ENCODE measurements at places on chromosomes 4 and X. TPM values are rescaled to one million over a fixed set of nuclear protein-coding genes. Genes with fewer than 3 reads are reported as not detected.

- H3K4me3 ChIP-seq, result no peak overlapping the region
- H3K36me3 ChIP-seq, result peaks cover 7% of the 10 kb centered on the region
- H3K27ac ChIP-seq, result no peak overlapping the region
- H3K27me3 ChIP-seq, result no peaks in the 10 kb centered on the region
- H3K4me1 ChIP-seq, result peaks cover 6% of the 10 kb centered on the region
These were observed 41.6 kb downstream of the USP46 start for GRCh38 chr4:52617336-52618020.

DNA sequence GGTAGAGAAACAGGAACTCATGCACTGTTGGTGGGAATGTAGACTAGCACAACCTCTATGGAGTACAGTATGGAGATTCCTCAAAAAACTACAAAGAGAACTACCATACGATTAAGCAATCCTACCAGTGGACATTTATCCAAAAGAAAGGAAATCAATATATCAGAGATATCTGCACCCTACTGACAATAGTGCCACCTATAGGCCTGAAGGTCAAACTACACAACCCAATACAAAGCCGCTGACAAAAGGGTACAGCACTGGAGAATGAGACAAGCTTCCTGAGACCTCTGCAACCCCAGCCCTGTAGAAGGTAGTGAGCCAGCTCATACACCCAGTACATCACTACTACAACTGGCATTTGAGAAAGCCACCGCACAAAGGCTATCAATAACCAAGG lies 67.1 kb downstream of the CBR4 start:
- no peak overlapping the region for H3K4me3 ChIP-seq
- H3K4me1 ChIP-seq, result no peaks in the 10 kb centered on the region
- no peak for DNase-seq
- no peak overlapping the region for H3K27ac ChIP-seq

DNA sequence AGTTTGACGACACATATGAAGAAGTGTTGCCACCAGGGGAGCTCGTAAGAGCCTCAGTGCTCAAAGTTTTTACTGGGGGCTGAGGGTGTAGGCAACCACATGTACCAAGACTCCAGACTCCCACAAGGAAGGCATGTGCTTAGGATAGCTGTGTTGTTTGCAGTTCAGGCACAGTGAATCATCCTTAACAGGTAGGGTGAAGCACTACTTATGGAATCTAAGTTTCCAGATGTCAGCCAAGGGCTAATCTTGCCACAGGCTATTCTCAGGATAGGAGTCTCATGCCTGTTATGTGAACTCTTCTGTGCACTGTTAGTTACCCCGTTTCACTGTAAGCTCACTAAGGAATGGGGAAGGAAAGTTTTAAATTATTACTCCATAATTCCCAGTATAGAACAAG lies 202.6 kb downstream of the TMA16 start:
- H3K27me3 ChIP-seq, result peaks cover 4% of the 10 kb centered on the region
- no peak overlapping the region for H3K27ac ChIP-seq
- H3K4me1 ChIP-seq, result no peaks in the 10 kb centered on the region
- H3K36me3 ChIP-seq, result no peaks in the 10 kb centered on the region
- H3K4me3 ChIP-seq, result no peak overlapping the region

DNA sequence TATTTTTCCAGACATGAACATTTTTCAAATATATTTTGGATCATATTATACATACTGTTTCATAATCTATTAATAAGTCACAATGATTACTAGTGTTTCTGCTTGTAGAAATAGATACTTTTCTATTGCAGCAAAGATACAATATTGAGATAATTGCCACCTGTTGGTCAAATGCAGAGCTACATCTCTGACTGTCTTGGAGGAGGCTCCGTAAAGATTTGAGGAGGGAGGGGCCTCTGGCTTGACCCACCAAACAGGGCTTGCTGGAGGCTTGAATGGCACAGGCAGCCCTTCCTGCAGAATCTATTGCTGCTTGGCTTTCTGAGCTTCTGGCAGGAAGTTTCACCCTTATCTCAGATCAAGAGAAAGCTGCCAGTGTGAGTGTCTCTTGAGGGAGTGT lies 99.3 kb upstream of the ARMCX2 start:
- H3K4me1 ChIP-seq, result peaks cover 3% of the 10 kb centered on the region
- peaks cover 4% of the 10 kb centered on the region for H3K27me3 ChIP-seq
- no peaks in the 10 kb centered on the region for H3K36me3 ChIP-seq
- H3K4me3 ChIP-seq, result no peak overlapping the region
- peak; percentile 37 for DNase-seq

- H3K27ac ChIP-seq, result no peak overlapping the region
- H3K36me3 ChIP-seq, result no peaks in the 10 kb centered on the region
- H3K4me1 ChIP-seq, result no peaks in the 10 kb centered on the region
- no peak overlapping the region for H3K4me3 ChIP-seq
- peaks cover 2% of the 10 kb centered on the region for H3K27me3 ChIP-seq
These were observed 115.6 kb upstream of the NALF2 start for GRCh38 chrX:69388526-69388925.

DNA sequence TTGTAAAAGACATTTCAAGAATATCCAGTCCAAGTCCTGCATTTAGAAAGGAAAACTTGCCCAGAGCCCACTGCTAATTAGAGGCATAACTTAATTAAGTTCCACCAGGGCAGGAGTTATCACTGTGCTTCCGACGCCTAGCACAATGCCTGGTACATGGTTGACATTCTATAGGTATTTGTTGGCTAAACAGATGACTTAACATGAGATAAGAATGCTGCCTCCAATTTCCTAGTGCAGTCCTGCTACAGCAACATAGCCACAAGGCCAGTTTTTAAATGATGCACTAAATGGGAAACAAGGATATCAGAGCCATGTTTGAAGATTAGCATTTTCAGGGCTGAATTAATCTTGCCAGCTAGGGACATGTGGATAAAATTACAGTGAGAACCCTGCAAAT lies 164.1 kb downstream of the RASL11B start:
- peaks cover 3% of the 10 kb centered on the region for H3K4me1 ChIP-seq
- H3K27ac ChIP-seq, result no peak overlapping the region
- no peaks in the 10 kb centered on the region for H3K27me3 ChIP-seq
- no peak for DNase-seq
- H3K4me3 ChIP-seq, result no peak overlapping the region

DNA sequence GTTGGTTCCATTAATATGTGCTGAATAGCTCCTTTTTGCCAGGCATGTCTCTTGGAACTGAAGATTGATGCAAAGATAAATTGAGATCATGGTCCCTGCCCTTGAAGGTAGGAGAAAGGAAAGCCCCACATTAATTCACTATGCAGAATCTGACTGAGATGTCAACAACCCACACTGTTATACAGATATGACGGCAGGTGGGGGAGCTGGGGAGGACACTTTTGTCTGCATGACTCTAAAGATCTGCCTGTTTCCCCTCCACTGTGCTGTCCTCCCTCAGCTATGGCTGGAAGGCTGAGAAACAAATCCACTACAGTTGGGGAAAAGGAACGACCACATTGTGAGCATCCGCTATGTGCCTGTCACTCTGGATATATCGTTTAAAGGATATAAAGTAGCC lies 36.3 kb upstream of the IGFBP7 start:
- H3K36me3 ChIP-seq, result no peaks in the 10 kb centered on the region
- no peak overlapping the region for H3K27ac ChIP-seq
- DNase-seq, result no peak
- H3K4me3 ChIP-seq, result no peak overlapping the region

DNA sequence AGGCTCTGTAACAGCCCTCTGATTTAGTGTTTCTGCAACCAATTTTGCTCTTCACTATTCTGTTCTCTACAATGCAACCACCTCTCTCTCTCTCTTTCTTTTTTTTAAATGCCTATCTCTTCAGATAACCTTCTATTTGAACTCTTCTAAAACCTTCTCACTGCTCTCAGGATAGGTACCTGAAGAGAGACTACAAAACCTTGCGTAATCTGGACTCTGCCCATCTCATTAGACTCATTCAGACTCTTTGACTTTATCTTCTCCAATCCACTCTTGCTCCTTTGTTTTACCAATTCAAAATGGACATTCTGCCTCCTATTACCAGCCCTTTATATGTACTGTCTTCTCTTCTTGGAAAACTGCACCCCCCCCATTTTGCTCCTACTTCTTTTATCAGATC lies 291.6 kb downstream of the CAMK2D start:
- H3K27me3 ChIP-seq, result no peaks in the 10 kb centered on the region
- peaks cover 49% of the 10 kb centered on the region for H3K4me1 ChIP-seq
- no peak for DNase-seq
- no peak overlapping the region for H3K4me3 ChIP-seq
- peaks cover 41% of the 10 kb centered on the region for H3K36me3 ChIP-seq
- peak overlapping the region; percentile 16 for H3K27ac ChIP-seq

DNA sequence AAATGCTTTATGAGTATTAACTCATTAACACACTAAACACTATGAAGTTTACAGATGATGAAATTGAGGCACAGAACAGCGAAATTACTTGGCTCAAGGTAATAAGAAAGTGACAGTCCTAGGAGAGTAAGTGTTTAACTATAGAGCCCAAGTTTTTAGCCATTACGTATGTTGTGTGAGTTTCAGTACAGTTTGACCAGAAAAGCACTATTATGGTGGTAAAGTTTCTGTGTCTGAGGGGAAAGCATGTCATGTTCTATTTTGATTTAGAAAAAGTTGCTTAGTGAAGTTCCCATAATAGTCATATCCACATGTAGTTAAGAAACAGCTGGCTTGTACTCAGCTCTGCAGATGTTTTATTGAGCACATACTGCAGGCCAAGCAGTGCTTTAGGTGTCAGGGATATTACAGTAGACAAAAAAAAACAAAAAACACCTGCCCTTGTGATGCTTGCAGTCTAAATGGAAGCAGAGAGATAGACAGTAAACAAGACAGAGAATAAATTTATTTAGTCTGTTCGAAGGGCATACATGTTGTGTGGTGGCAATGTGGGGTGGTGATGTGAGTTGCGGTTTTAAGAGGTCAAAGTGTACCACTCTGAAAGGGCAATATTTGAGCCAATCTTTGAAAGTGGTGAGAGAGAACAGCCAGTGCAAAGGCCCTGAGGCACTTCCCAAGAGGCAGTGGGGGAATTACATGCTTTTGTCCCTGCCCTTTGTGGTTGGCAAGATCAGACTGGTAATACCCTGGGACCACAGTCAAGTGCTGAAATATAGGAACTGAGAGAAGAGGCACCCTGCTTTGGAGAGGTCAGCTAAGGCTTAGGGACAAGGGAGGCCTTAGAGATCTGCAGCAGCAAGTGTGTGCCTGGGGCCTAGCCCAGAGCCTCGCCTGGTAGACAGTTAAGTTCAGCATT lies 6.2 kb downstream of the TMEM131L start:
- H3K4me3 ChIP-seq, result peak overlapping the region; percentile 94
- no peaks in the 10 kb centered on the region for H3K27me3 ChIP-seq
- peak overlapping the region; percentile 90 for H3K27ac ChIP-seq
- DNase-seq, result no peak

- H3K4me1 ChIP-seq, result no peaks in the 10 kb centered on the region
- H3K27ac ChIP-seq, result no peak overlapping the region
- H3K36me3 ChIP-seq, result no peaks in the 10 kb centered on the region
These were observed 6.2 kb downstream of the NR0B1 start for GRCh38 chrX:30302956-30303355.

- H3K4me1 ChIP-seq, result peaks cover 17% of the 10 kb centered on the region
- H3K4me3 ChIP-seq, result no peak overlapping the region
- DNase-seq, result no peak
- H3K27me3 ChIP-seq, result peaks cover 51% of the 10 kb centered on the region
These were observed 1.8 kb downstream of the ZIC3 start for GRCh38 chrX:137567682-137568232.

Gene PABPC1L2B
- total RNA-seq, result not detected

Gene APOOL
- total RNA-seq, result 18.3 TPM

All from activated CD4-positive, alpha-beta T cell treated with anti-CD3 and anti-CD28 coated beads for 36 hours (primary cell).